Astrocyte (in vitro differentiated cells and primary cell): ENCODE measurements at places on chromosomes 11 and 22. TPM values are rescaled to one million over a fixed set of nuclear protein-coding genes. Genes with fewer than 3 reads are reported as not detected.

Gene LRRC32
- total RNA-seq, result 24.4 and 43.7 TPM in 2 replicates

Gene OAF
- 20.9 and 22.5 TPM in 2 replicates for total RNA-seq

Gene ZNF280B
- 4.0 and 4.7 TPM in 2 replicates for total RNA-seq

- peak; percentile 96 for DNase-seq
- no peaks in the 10 kb centered on the region for H3K27me3 ChIP-seq
- no peak overlapping the region for H3K4me3 ChIP-seq
- H3K27ac ChIP-seq, result peak overlapping the region; percentile 90
These were observed 96.5 kb downstream of the CWC15 start for GRCh38 chr11:94876645-94877442.

DNA sequence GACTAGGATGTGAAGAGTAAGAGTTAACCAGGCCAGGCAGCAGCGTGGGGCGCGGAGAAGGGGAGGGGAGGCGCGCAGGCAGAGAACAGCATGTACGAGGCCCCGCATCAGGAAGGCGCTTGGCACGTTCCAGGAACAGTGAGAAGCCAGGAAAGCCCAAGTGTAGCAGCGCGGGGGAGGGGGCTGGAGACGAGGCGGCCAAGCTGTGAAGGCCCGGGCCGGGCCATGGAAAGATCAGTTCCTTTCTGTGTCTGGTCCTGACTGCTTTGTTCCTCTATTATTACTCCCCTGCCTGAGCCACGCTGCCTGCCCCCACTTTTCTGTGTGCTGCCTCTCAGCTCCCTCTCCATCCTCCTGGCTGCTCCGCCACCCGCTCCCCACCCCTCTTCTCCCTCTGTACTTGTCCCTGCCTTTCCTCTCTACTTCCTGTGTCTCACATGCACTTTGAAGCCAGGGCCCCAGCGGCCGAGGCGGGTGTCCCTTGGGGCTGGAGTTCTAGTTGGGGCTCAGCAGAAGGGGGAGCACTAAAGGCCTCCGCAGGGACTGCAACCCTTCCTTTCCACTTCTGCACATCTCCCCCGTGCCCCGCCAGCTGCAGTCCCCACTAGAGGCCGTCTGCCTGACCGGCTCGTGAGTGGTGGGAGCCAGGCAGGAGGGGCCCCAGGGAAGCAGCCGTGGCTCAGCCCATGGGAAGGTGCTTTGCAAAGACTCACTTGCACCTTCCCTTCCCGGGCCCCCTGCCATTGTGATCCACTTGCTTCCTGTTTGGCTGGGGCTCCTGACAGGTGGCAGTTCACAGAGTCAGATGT, 63.7 kb downstream of the PRDM11 start:
- DNase-seq, result no peak
- no peak overlapping the region for H3K27ac ChIP-seq
- H3K36me3 ChIP-seq, result no peaks in the 10 kb centered on the region
- H3K27me3 ChIP-seq, result no peaks in the 10 kb centered on the region
- H3K4me1 ChIP-seq, result peaks cover 10% of the 10 kb centered on the region

DNA sequence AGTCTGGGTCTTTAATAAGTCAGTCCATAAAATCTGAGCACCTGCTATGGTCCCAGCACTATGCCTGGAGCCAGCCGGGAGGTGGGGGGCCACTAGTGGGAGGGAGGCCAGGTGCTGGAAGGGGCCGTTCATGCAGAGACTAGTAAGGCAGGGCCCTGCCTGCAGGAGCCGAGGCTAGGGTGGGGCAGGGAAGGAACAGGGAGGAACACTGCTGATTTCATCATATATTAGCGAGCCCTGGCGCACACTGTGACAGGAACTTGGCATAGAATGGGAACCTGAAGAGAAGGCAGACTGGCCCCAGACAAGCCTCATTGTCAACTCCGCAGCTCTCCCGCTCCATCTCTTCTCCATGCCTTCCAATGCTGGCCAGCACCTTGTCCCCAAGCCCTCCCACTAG, 7.1 kb downstream of the VSIG10L2 start:
- no peaks in the 10 kb centered on the region for H3K4me1 ChIP-seq
- H3K27ac ChIP-seq, result no peak overlapping the region
- H3K36me3 ChIP-seq, result no peaks in the 10 kb centered on the region

- H3K27ac ChIP-seq, result no peak overlapping the region
- no peaks in the 10 kb centered on the region for H3K4me1 ChIP-seq
- no peaks in the 10 kb centered on the region for H3K36me3 ChIP-seq
- DNase-seq, result peak; percentile 77
- H3K4me3 ChIP-seq, result no peak overlapping the region
- H3K27me3 ChIP-seq, result no peaks in the 10 kb centered on the region
These were observed 78.2 kb downstream of the FAT3 start for GRCh38 chr11:92302770-92303169.

DNA sequence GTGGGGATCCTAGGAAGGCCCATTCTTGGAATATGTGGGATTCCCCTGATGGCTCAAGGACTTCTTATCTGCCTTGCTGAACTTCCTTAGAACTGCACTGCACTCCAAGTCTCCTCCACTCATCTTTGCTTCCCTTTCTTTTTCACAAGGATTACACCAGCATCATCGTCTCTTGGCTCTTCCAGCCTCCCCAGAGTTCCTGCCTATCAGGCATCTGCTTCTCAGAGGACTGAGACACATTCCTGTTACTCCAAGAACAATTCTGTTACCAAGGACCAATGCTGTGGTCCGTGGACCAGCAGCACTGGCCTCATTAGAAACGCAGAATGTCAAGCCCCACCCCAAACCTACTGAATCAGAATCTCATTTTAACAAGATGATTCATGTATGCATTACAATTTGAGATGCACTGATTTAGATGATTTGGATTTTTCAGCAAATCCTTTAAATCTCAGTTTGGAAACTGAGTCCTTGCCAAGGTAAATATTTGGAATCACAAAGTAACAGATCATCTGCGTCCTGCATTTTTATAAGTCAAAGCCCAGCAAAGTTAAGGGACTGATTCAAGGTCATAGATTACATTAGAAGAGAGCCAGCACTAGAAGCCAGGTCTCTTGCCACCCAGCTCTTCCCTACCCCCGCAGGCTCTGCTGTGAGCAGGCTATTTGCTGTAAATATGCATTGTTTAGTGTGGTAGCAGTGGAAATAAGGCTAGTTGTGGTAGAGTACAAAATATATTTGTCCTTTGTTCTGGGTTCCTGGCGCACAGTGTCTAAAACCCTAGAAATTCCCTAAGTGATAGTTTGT, 110.9 kb downstream of the SWAP70 start:
- peak overlapping the region; percentile 59 for H3K27ac ChIP-seq
- peak; percentile 92 for DNase-seq
- no peak overlapping the region for H3K4me3 ChIP-seq
- no peaks in the 10 kb centered on the region for H3K27me3 ChIP-seq
- H3K36me3 ChIP-seq, result peaks cover 5% of the 10 kb centered on the region
- H3K4me1 ChIP-seq, result peaks cover 15% of the 10 kb centered on the region

GRCh38 chr22:35053060-35053835, 12.7 kb upstream of the ISX start:
- no peaks in the 10 kb centered on the region for H3K36me3 ChIP-seq
- DNase-seq, result no peak
- no peak overlapping the region for H3K27ac ChIP-seq
- no peaks in the 10 kb centered on the region for H3K27me3 ChIP-seq
- no peaks in the 10 kb centered on the region for H3K4me1 ChIP-seq
- H3K4me3 ChIP-seq, result no peak overlapping the region

GRCh38 chr11:112523477-112523876, 262.8 kb upstream of the PLET1 start:
- H3K4me3 ChIP-seq, result no peak overlapping the region
- no peaks in the 10 kb centered on the region for H3K4me1 ChIP-seq
- no peak for DNase-seq
- H3K27me3 ChIP-seq, result no peaks in the 10 kb centered on the region

DNA sequence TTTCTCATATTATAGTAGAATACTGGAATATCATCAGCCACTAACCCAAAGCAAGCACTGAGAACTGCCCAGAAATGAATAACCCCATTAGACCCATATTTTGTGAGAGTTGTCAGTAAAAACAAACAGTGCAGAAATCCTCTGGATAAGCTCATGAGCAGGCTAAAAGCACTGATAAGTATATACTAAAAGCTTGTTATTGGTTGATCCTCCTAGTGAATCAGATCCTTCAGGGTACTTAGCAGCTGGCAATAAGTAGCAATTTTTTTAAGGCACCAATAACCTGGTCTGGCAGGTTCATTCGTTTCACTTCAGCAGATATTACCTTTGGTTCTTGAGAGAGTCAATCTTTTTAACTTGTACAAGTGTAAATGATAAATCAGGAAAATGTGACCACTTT, 1.2 kb downstream of the NOX4 start:
- H3K4me1 ChIP-seq, result peaks cover 16% of the 10 kb centered on the region
- H3K27ac ChIP-seq, result peak overlapping the region; percentile 93
- H3K4me3 ChIP-seq, result peak overlapping the region; percentile 75
- DNase-seq, result peak; percentile 66

- no peak overlapping the region for H3K4me3 ChIP-seq
- H3K36me3 ChIP-seq, result no peaks in the 10 kb centered on the region
- no peaks in the 10 kb centered on the region for H3K27me3 ChIP-seq
- peaks cover 3% of the 10 kb centered on the region for H3K4me1 ChIP-seq
- H3K27ac ChIP-seq, result no peak overlapping the region
These were observed 65.8 kb downstream of the ST3GAL4 start for GRCh38 chr11:126421271-126421671.

- no peak overlapping the region for H3K27ac ChIP-seq
- H3K4me1 ChIP-seq, result peaks cover 19% of the 10 kb centered on the region
- no peaks in the 10 kb centered on the region for H3K36me3 ChIP-seq
These were observed 571.2 kb downstream of the TBC1D22A start for GRCh38 chr22:47333625-47334024.

DNA sequence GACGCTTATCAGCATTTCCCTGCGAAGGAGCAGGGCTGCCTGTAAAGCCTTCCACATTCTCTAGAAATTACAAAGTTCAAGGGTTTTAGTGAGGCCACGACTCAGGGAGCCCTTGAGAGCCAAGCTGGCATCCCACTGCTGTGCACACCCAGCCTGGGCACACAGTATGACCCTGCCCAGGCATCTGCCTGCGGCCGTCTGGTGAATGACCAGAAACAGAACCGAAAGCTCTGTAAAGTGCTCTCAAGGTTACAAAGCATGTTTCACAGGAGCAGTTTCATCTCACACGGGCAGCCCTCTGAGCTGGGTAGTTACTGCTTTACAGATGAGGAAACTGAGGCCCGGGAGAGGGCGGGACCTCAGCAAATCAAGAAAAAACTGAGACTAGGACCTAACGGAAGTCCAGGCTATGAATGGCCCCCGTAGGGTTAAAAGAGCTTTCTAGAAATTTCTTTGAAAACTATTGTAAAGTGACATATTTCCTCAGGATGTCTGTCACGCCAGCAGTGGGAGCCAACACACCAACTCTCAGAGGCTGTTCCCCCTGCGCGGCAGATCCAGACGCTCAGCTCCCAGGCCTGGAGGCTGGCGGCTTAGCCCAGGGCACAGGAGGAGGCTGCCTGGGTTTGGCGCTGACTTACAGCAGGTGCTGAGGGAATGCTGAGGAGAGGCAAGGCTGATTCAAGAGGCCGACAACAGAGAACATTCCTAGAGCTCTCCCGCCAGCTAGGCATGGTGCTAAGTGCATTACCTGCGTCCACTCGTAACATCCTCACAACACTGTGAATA, 7.7 kb upstream of the TCF20 start:
- H3K36me3 ChIP-seq, result no peaks in the 10 kb centered on the region
- peaks cover 2% of the 10 kb centered on the region for H3K4me1 ChIP-seq
- H3K27me3 ChIP-seq, result peaks cover 14% of the 10 kb centered on the region
- DNase-seq, result no peak
